ENCODE measurements at places on chromosomes 6 and 20.

DNA sequence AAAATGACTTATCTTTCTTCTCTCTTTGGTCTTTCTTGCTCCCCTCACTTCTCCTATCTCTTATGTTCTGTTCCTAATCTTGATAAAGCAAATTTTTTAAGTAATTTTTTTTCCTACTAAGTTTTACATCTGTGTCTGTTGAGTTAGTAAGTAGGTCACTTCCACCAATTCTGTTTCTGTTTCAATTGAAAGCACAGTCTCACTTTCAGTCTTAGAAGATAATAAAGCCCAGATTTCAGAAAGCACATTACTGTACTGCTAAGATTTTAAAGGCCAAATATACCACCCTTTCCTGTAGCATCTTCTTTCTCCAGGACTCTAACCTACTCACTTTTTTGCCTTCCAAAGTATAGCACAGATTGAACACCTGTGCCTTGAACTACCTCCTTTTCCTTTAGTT lies 866.1 kb upstream of the ADGRB3 start:
- no peak for DNase-seq

GRCh38 chr20:64156136-64156885 lies 7.9 kb upstream of the MYT1 start:
- DNase-seq, result no peak

DNA sequence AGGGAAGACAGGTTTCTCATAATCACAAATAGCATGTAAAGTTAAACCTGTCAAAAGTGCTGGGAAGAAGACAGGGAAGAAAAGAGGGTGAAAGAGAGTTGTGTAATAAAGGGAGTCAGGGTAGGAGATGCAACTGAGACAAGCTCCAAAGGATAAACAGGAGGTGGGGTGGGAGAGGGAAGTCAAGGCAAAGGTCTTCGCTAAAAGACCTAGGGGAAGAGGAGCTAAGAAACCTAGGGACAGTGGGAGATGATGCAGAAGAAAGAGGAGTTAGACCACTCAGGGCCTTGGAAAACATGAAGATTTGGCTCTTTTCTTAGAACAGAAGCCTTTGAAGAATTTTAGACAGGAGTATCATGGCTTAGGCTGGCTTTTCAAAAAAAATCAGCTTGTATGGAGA lies 7.0 kb downstream of the PRR3 start:
- no peak for DNase-seq

- no peak for DNase-seq
Observed at GRCh38 chr6:34149831-34150400, 4.0 kb upstream of the GRM4 start.

DNA sequence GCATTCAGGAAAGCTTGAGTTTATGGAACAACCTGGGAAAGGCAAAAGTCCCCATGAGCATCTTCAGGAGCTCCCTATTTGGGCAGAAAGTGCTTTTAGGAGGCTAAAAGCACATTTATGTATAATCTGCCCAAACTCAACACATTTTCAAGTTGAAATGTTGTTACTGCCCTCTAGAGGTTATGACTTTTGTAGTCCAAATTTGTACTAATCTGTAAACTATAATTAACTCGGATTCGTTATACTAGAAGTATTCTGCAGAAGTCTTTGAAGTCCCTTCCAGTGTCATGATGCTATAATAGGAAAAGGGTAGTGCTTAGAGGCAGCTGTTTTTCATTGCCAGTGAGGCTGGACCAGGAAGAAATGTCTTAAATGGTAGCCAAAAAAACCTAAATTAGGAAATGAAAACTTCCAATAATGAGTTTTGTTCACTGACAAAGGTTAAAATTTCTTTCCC lies 44.8 kb upstream of the EMILIN3 start:
- DNase-seq, result no peak

GRCh38 chr6:140960566-140960965 lies 1172.2 kb upstream of the GJE1 start:
- no peak for DNase-seq

DNA sequence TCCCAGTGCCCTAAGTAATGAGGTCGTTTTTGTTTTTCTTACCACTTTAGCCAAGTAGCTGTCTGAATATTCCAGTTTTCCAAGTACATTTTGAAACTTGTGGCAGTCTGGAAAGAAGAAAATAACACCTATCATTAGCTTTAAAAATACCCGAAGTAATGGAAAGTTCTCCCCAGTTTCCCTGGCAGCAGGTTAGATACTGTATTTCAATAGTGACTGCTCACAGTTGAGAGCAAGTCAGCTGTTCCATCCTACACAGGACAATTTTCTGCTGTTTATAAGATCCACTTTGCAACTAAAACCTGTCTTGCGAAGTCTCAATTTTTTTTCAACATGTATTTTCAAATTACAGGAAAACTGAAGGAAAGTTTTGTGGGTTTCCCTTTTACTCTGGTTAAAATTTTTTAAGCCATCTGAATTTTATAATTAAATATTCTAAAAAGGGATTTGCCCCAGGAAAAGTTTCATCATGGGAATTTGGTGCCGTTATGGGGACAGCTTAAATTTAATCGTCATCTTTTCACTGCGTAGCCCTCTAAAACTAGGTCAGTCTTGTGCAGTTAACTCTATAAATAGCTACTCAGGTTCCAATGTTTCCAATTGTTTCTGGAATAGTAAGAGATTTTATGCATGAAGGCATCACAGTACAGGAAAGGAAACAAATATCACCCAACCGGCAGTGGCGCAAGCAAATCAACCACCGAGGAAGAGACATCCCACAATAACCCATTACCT lies 96.9 kb downstream of the MBOAT1 start:
- DNase-seq, result no peak

- no peak for DNase-seq
Observed at GRCh38 chr20:25470045-25470444, 62.6 kb downstream of the GINS1 start.

DNA sequence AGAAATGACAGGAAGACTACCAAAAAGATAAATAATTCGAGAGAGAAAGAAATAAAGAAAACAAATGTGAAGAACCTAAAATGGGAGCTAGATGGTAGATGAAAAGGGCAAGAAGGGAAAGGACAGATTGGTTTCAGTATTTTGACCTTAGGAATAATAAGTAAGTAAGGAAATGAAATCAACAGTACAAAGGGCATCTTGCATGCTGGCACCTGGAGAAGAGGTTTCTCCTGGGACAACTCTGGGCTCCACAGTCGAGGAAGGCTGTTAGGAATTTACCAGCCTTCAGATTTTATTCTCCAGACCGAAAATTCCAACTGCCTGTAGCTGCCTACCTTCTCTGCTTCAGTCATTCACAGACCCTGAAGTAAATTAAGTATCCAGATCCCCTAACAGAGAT lies 80.5 kb downstream of the SMLR1 start:
- DNase-seq, result no peak

GRCh38 chr6:155382338-155382685 lies 68.0 kb upstream of the TFB1M start:
- no peak for DNase-seq

DNA sequence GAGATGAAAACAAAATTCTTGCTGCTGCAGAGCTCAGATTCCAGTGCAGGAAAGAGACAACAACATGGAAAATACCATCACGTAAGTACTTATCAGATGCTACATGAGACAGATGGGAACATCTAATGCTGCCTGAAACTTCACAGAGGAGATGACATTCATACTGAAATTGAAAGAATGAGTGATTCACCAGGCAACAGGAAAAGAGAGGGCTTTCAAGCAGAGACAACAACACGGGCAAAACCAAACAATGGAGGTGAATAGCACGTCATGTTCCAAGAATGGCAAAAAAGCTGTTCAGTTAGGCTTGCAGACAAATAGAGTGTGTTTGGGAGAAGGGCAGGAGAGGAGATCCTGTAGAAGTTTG lies 39.3 kb downstream of the GTF2H5 start:
- DNase-seq, result no peak

- no peak for DNase-seq
Observed at GRCh38 chr6:40798069-40798770, 211.1 kb upstream of the LRFN2 start.

DNA sequence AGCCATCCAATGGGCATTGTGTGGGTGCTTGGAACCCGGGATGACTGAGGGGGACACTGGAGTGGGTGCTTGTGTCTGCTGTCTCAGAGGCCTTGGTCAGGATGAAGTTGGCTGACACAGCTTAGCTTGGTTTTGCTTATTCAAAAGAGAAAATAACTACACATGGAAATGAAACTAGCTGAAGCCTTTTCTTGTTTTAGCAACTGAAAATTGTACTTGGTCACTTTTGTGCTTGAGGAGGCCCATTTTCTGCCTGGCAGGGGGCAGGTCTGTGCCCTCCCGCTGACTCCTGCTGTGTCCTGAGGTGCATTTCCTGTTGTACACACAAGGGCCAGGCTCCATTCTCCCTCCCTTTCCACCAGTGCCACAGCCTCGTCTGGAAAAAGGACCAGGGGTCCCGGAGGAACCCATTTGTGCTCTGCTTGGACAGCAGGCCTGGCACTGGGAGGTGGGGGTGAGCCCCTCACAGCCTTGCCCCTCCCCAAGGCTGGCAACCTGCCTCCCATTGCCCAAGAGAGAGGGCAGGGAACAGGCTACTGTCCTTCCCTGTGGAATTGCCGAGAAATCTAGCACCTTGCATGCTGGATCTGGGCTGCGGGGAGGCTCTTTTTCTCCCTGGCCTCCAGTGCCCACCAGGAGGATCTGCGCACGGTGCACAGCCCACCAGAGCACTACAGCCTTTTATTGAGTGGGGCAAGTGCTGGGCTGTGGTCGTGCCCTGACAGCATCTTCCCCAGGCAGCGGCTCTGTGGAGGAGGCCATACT lies 49.4 kb downstream of the PYGB start:
- DNase-seq, result no peak

DNA sequence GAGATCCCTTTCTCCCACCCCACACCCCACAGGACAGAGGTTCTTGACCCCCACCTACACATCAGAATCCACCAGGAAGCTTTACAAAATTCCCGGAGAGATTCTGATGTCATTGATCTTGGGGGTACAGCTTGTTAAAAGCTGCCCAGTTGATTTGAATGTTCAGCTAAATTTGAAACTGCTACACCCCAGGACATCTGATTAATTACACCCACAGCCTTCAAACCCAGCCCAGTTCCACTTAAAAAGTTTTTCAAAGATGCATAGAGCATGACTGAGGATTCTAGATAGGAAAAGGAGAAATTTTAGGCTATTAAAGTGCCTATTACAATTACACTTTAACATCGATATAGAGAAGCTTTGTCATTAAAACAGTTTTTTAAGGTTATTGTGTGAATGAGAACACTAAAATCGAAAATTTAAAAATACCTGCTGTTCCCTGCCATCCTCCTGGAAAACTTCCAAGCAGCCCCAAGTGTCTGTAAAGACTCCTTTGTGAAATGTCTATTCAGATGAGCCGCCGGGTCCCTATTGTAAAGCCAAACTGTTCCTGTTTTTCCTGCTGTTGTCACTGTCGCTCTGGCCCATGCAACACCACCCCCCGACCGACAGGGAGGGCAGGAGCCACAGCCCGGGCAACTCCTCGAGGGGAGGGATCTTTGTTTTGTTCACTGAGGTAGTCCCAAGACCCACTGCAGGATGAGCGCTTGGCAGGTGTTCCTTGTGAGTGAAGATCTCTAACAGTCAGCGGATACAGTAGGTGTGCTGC lies 132.5 kb upstream of the PHACTR3 start:
- DNase-seq, result no peak

DNA sequence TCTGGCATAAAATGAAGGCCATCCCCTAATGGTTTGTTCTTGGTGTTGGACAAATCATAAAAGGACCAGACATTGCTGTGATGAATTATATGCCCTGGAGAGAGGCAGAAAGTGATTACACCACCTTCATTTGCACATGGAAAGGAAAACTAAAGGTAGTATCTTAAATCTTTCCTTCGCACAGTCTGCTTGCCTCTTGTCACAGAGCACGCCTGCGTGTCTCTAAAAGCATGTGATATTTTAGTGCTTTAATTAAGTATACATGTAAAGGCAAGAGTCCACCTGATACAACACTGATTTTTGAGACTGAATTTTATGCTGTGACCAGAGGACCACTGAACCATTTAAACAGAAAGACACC lies 28.8 kb upstream of the PLAGL1 start:
- no peak for DNase-seq

GRCh38 chr6:100202417-100203194 lies 208.6 kb upstream of the MCHR2 start:
- DNase-seq, result no peak

DNA sequence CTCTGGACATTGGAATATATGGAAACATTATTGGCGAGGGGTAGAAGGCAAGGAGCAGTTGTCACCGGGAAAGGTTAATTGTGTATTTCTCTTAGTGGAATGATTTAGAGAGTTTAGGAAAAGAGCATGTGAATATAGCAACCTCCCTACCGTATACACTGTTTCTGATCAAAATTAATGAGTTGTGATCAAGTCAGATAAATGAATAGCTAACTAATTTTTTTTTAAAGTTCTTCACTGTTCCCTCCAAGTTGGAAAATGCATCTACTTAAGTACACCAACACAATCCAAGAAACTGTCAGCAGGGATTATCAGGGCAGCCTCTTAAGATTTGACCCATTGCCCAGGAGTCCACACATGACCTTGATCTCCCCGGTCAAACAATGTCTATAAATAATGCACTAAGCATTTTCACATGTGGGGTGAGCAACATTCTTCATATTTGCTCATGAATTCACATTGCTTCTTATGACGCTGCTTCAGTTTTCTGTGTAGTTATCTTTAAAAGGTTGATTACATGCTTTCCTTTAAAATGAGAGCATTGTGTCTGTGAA lies 680.8 kb upstream of the NRSN1 start:
- DNase-seq, result no peak

DNA sequence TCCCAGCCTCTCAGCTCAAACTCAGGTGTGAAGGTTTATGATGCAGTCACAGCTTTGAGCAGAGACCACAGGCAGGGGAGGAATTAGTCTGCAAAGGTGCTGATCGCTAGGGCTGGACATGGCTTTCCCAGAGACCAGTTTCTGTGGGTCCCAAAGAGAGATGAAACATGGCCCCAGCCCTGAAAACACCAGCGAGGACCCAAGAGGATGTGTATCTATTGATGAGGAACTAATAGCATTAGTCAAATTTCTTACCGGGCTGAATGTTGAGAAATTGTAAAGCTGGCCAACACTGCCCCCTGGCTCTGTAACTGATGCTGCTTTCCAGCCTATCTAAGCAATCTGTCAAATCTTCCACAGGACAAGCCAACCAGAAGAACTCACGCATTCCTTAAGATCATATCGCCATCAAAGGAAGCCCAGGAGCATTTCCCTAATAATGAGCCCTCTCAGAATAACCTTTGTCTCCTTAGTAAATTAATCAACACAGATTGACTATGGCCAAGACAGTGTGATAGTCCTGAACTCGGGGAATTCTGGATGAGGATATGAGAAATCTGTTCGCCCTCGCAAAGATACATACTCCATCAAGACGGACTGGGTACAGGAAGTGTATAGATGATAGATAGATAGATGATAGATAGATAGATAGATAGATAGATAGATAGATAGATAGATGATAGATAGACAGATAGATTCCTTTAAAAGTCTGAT lies 7.8 kb upstream of the ACSS1 start:
- DNase-seq, result peak; percentile 24

GRCh38 chr6:33886673-33887144 lies 82.9 kb upstream of the MLN start:
- DNase-seq, result no peak

GRCh38 chr6:15063253-15063853 lies 182.5 kb upstream of the JARID2 start:
- no peak for DNase-seq
